Activated CD4-positive, alpha-beta T cell treated with anti-CD3 and anti-CD28 coated beads for 36 hours (primary cell): ENCODE measurements at places on chromosomes 12 and 14. TPM values are rescaled to one million over a fixed set of nuclear protein-coding genes. Genes with fewer than 3 reads are reported as not detected.

DNA sequence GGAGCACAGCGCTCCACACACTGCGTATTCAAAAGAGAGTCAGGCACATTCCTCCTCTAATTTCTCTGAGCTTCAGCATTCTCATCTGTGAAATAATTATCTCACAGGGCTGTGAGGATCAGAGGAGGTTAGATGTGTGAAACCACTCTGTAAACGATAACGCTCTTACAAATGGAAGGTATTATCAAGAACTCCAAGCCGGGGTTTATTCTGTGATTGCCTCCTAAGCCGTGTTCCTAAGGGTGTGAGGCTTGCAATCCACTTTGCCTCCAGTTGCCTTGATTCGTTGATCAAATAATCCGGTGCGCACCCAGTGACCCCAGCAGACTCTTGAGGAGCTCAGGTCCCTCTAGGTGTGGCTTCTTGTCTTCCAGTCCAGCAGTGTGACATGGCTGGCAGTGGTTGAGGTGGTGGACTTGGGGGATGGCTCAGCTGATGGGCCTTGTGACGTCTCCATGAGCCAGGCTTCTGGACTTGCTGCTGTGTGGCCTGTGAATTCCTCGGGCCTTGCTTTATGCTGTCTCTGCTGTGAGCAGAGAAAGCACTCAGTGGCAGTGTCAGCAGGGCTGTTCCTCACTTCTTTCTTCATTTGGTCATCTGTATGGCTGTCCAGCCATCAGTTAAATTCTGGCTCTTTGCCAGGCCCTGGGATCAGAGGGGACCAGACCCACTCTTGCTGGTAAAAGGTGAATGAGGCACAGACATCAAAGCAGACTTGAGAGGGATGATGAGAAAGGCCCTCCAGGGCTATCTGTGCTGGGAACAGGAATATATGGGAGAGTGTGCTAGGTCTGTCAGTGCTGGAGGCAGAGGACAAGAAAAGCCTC lies 71.0 kb downstream of the SLC25A47 start:
- no peak for DNase-seq

The PAH gene
- not detected for total RNA-seq

GRCh38 chr12:108704527-108704926 lies 26.8 kb downstream of the CORO1C start:
- DNase-seq = no peak

GRCh38 chr14:72743626-72744025 lies 150.3 kb downstream of the DPF3 start:
- DNase-seq = no peak

- DNase-seq = no peak
Measured at GRCh38 chr12:49582201-49582600, 14.3 kb upstream of the MCRS1 start.

- no peak for DNase-seq
Measured at GRCh38 chr14:22613106-22613695, 15.1 kb downstream of the ABHD4 start.

GRCh38 chr14:61695695-61696527 lies 598 bp downstream of the HIF1A start:
- peak; percentile 78 for DNase-seq

GRCh38 chr12:262817-263216 lies at the start of gene SLC6A13:
SLC6A13 (minus strand) TSS chr12:262836; CDS start chr12:260052, 2,784 bp downstream.
- no peak for DNase-seq

GRCh38 chr14:73896521-73896920 lies 9.9 kb downstream of the ZNF410 start:
- DNase-seq = no peak

GRCh38 chr12:116339800-116340371 lies 62.4 kb upstream of the MED13L start:
- DNase-seq = no peak

- no peak for DNase-seq
Measured at GRCh38 chr14:103284574-103285467, 49.2 kb upstream of the EIF5 start.

GRCh38 chr12:52164624-52165023 lies 27.2 kb downstream of the KRT80 start:
- DNase-seq = no peak

DNA sequence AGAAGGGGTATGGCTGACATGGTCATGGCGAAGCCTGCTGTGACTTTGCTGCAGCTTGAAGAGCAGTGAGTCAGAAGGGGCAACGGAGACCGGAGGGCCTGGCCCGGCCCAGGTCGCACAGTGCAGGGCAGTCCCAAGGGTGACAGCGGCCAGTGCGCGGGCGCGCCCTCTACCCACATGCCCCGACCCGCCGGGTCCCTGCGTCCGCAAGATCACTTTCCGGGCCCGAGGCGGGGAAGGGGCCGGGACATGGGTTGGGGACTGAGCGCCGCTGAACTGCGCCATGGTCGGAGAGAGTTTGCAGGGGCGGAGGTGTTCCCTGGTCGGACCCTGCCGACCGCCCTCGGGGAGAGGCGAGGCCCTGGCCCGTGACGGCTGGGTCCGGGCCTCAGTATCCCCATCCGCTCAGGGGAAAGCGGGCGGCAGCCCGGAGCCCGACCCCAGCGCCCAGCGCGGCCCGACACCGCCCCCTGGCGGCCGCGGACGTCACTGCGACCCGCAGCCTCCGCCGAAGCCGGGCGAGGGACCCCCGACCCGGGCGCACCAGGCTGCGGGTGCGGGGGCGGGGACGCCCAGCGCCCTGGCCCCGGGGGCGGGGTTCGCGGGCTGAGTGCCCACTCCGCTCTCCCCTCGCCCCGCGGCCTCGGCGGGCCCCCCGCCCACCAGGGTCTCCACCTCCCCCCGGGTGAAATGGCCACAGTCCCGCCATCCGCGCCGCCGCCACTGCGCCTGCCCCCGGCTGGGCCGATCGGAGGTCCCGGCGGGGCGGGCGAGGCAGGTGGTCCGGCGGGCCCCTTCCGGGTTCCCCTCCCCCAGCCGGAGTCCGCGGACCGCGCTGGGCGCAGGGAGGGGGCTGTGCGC lies 7.2 kb upstream of the ANKRD9 start:
- DNase-seq = peak; percentile 76

The DUSP16 gene
- 39.3 TPM for total RNA-seq

- DNase-seq = no peak
Measured at GRCh38 chr12:93081810-93082165, 152.7 kb upstream of the EEA1 start.

- DNase-seq = no peak
Measured at GRCh38 chr14:28584951-28585350, 181.6 kb upstream of the FOXG1 start.

DNA sequence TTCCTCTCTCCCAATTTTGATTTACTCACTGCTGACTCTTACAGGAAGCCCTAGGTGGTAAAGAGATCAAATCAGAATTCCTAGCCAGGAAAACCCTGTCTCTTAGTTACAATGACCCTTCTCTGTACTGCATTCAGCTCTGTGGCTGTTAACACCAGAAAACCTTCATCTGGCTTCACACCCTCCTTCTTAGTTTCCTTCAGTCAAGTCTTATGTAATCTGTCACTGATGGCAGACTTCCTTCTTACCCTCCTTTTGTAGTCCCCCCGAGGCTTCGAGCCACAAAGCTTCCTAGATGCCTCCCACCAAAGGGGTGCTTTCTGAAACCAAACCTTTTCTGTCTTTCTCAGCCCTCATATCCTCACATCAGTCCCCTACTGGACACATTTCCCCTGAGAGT lies 16.5 kb downstream of the NGDN start:
- DNase-seq = no peak

DNA sequence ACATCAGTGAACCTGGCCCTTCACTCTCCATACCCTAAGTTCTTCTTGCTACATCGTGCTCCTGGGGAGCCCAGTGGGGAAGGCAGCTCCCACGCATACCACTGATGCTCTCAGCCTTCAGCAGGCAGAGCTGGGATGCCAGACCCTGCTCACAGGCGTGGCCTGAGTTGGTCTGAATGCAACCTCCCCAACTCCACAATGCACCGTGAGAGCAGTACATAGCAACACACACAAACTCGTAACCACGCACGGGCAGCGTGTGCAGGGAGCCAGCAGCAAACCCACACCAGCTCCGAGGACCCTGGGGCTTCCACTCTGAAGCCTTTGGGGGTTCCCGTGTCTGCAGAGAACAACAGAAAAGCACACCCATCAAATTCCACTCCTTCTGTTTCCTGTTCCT lies 37.3 kb downstream of the ANO2 start:
- DNase-seq = no peak

DNA sequence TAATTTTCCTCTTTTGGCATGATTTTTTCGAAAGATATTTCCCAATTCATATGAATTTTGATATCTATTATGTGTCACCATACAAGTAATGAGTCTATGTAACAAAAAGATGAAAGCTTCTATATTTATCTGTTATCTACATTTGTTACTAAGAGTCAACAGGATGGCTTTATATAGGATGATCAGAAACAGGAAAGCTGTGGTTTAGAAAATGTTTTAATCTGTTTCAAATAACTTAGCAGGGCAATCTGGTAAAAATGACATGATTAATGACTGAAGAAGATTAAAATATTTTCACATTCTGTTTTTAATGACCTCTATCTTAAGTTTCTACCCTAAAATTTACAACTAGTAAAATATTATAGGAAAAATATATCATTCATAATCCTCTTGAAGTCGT lies 105.8 kb downstream of the MSRB3 start:
- DNase-seq = no peak

- peak; percentile 76 for DNase-seq
Measured at GRCh38 chr12:11553871-11554533, 95.5 kb upstream of the ETV6 start.

DNA sequence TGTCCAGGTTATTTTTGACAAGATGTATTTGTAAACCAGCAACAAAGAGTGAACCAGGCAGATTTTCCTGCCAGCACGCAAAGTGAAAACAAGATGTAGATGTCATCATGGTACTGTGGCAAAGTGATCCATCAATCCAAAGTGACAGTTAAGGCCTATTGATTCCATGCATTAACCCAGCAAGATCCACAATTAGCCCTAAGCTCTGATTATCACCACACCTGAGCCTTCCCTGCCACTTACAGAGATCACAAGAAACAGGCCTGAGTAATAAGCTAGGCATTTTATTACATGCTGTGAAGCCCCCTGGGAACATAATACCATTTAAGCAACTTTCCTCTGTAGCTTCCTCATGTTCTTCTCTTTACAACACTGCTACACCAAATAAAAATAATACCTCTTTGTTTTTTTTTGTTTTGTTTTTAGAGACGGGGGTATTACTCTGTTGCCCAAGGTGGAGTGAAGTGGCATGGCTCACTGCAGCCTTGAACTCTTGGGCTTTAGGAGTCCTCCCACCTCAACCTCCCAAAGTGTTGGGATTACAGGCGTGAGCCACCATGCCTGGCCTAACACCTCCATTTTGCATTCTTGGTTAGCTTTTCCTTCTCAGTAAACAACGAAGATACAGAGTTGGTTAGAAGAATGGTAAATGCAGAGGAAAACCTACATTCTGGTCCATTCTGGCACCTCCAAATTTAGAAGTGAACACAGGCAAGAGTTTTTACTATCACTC lies 85.5 kb downstream of the STON2 start:
- DNase-seq = no peak

DNA sequence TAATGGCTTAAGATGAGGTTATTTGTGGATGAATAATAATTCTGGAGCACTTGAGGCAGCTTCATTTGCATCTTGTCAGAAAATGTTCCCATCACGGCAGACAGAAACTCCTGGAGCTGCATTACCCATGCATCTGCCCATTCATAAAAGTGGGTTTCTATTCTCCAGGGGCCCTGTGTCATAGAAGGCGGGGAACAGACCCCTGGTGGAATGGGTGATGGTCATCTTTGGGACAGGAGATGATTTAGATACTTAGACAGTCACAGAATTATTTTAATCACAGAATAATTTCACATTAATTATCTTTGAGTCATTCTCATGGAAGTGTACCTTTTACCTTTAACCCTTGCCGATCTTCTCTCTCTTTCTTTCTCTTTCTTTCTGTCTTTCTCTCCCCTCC lies 980.7 kb upstream of the TMEM132C start:
- DNase-seq = no peak

DNA sequence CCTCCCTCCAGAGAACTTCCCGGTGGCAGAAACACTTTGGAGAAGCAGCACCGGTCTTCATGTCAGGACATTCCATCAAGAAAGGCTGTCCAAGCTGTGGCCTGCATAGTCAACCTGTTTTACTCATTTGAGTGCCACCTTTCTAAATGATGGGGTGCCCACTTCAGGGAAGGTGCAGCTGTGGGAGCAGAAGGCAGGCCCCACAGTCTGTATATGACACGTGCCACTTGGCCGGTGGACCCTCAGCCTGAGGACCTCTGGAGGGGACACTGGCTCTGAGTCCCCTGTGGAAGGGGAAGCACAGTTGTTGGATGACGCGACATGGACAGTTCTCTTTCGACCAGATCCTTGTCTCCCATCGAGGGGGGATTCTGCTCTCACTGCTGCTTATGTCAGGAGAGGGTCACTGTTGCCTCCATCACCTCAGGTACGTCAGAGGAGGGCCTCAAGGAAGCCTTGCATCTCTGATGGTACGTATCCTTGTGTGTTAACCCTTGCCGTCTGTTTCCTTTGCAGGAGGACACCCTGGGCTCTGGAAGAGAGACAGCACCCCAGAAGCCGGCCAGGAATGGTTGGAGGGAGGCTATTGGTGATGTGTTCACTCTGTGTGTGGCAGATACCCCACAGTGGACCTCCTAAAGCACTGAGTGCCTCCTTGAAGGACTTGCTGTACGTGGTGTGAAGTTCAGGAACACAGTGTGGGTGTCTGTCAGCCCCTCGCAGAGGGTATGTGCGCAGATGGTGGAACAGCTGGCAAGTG lies 132.1 kb upstream of the RTL1 start:
- DNase-seq = no peak

DNA sequence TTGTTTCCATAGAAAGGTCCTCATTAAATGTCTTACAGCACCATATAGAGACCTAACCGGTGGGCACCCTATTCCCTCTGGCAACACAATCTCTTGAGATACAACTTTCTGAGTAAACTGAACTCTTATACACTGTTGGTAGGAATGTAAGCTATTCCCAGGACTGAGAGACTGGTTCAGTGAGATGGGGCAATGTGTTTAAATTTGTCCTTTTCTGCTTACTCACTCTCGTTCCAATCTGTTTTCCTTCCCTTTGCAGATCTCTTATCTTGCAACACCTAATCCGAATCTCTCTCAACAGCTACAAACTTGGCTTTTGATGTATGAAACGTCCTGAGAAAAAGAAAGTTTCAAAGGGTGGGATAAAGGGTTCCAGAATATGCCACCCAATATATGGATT lies 26.1 kb upstream of the ETV6 start:
- no peak for DNase-seq

DNA sequence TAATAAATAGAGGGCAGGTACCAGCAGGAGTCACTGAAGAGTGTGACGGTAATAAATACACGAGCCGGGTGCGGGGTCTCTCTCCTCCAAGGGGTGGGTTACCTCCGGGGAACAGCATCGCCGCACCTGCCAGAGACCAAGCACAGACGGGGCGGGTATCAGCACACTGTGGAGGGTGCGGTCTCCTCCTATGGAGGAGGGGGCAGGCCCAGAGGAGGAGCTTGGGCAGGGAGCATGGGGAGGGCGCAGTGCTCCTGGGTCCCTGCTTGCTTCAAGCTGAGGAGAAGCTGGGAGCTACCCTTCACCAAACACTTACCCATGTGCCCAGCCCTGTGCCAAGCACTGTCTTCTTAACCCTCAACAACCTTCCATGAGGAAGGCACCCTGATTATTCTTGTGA lies 12.8 kb downstream of the PGF start:
- DNase-seq = no peak

The STXBP6 gene
- not detected for total RNA-seq

The KRT6C gene
- total RNA-seq = not detected

- no peak for DNase-seq
Measured at GRCh38 chr12:56833780-56834179, 70.7 kb downstream of the HSD17B6 start.
